ENCODE measurements at places on chromosomes 6 and 20.

DNA sequence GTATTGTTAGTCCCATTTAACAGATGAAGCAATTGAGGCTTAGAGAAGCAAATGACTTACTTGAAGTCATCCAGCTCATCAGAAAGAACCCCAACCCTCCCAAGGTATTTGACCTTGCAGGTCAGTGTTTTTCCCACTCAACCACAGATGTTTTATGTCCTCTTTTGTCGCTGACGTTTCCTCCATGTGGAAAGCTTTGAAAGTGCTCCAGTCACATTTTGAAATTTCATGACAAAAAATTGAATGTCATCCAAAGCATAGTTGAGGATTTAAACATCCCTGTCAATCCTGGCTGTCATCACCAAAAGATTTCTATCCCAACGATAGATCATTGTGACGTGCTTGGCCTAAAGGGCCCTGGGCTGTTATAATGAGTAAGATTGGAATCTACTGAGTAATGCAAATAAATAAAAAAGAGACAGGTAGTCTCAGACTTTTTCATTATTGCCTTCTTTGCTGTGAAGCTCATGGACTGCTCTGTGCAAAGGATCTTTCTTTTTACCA, 102.7 kb downstream of the TSHZ2 start:
- no peak for DNase-seq

DNA sequence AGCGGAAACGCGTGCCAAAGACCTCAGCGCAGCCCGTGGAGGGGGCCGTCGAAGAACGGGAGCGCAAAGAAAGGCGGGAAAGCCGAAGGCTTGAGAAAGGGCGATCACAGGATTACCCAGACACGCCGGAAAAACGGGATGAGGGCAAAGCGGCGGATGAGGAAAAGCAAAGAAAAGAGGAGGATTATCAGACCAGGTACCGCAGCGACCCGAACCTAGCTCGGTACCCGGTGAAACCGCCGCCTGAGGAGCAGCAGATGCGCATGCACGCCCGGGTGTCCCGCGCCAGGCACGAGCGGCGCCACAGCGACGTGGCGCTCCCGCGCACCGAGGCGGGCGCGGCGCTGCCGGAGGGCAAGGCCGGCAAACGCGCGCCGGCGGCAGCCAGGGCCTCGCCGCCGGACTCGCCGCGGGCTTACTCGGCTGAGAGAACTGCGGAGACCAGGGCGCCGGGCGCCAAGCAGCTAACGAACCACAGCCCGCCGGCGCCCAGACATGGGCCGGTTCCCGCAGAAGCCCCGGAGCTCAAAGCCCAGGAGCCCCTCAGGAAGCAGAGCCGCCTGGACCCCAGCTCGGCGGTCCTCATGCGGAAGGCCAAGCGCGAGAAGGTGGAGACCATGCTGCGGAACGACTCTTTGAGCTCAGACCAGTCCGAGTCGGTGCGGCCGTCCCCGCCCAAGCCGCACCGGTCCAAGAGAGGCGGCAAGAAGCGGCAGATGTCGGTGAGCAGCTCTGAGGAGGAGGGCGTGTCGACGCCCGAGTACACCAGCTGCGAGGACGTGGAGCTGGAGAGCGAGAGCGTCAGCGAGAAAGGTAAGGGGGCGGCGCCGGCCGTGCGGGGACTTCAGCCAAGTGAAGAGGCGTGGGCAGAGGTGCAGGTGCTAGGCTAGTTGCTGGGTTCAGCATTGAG, 296.2 kb downstream of the RIMS1 start:
- peak; percentile 6 for DNase-seq

DNA sequence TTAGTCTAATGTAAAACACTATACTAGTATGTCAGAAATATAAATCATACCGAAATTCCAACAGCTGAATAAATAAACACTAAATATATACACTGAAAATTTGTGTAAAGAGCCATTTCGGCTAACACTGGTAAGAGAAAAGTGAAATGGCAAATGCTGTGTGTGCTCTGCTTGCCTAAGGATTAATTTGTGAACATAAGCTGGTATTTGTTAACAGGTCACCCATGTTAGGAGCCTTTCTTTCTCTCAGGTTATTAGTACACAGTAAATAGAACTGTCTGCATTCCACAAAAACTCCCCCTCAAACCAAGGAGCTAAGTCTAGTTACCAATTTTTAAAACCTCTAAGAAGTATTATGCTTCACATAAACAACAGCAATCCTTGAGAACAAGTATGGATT, 27.0 kb downstream of the ELOVL5 start:
- no peak for DNase-seq

DNA sequence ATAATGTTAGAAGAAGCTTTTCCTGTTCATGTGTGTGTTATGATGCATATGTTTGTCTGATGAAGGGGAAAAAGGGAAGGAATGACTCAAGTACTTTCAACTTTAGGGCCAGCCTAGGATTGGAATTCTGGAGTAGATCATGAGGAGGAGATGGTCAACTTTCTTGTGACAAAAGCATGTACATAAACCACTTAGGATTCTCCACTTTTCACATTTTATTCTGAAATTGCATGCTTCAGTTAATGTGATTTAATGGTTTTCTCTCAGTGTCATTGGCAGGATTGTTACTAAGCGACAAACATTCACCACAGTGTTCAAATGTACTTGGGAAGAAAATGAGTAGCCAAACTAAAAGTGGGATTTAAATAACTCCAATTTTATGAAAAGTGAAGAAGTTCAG, 80.1 kb downstream of the UTRN start:
- no peak for DNase-seq

DNA sequence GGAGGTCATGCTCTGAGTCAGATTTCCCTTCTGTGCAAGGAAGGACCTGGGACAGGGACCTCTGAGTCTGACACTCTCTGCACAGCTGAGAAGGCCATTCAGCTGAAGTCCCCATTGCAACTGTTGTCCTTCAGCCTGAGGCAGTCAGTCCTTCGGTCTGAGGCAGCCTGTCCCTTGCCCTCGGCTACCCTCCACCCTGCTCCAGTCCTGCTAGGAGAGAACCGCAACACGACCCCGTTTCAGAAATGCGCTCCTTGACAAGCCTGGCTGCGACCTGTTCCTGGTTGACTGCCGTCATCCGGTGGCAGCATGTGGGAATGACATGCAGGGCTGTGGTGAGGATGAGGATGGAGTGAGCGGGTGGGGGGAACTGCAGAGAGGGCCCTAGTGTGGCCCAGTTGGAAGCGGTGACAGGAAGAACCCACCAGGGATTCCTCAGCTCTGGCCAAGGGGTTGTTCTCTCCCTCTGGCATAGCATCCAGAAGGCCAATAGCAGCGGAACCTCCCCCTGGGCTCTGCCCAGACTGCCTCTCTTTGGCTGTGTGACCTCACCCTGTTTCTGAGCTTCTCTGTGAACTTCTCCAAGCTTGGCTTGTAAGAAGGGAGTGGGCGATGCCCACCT, 40.3 kb upstream of the ANGPT4 start:
- peak; percentile 56 for DNase-seq

GRCh38 chr6:169741344-169741743, 10.0 kb downstream of the DYNLT2 start:
- DNase-seq = no peak

GRCh38 chr20:6595704-6596103, 171.8 kb upstream of the BMP2 start:
- DNase-seq = no peak
